Kidney (tissue), 22 donors: ENCODE measurements at places on chromosomes 7 and 10. TPM values are rescaled to one million over a fixed set of nuclear protein-coding genes. Genes with fewer than 3 reads are reported as not detected.

ADAM8 gene
- total RNA-seq, result 16.6 TPM

NKX1-2 gene
- not detected for total RNA-seq

GRCh38 chr10:106991091-106991490, 173.4 kb downstream of the SORCS1 start:
- DNase-seq, result no peak

GRCh38 chr10:14142606-14143250, 188.0 kb downstream of the FRMD4A start:
- no peak for DNase-seq

TBX20 gene
- total RNA-seq, result not detected
